Pulmonary artery endothelial cell (primary cell): ENCODE measurements at places on chromosomes 2 and 18.

GRCh38 chr18:48943333-48943732 is 7.4 kb downstream of the SMAD7 start:
- DNase-seq, result no peak

GRCh38 chr18:8767340-8767739 is 62.0 kb downstream of the MTCL1 start:
- DNase-seq, result no peak

- DNase-seq, result no peak
Observed at GRCh38 chr2:42064417-42064942, 16.7 kb downstream of the PKDCC start.

- no peak for DNase-seq
Observed at GRCh38 chr2:68762100-68762499, 27.5 kb downstream of the ARHGAP25 start.

- DNase-seq, result no peak
Observed at GRCh38 chr18:2906704-2907549, 60.1 kb downstream of the EMILIN2 start.

- DNase-seq, result no peak
Observed at GRCh38 chr2:11410101-11410500, 55.9 kb downstream of the E2F6 start.

DNA sequence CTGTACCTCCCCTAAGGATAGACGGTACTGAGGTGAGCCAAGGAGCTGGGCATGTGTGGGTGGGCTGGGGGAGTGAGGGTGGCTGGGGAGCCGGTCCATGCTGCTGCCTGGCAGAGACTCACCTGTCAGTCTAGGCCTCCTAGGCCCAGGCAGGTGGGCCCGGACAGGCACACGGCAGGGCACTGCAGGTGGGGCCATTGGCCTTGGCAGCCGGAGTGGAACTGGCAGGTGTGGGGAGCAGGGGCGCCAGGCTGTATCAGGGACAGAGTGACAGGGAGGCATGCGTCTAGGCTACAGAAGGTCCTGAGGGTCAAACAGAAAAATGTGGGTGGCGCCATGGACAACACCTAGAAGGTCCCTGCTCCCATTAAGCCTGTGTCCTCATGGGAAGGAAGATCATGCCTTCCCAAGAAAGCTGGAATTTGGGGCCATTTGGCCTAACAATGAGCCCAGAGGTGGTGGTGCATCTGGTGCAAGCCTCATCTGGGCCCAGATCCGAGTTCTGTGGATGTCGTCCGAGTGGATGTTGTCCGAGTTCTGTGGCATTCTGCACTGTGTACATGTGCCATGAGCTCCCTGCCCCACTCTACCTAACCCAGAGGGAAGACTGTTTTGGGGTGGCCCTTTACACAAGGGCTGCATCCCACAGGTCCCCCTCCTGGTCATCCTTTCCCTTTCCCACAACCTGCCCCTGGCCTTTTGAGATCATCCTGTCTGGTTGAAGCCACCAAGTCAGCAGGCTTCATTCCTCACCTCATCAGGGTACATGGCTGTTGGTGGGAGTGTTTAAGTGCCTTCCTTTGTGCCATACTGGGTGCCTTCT is 249.7 kb downstream of the GLI2 start:
- no peak for DNase-seq

DNA sequence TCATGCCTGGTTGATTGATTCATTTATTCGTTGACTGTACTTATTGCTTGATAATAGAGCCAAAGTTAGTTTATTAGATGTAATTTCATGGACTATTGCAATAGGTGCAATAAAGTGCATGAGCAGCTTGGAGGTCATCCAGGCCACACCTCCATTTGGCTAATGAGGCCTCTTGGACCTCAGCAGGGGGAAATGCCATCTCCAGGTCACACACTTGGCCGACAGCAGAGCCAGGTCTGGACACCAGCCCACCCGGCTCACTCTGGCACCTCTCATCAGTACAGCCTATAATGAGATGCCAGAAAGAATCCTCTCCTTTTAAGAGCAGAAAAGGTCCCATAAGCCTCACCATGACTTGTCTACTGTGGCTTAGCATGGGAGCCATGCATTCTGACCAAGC is 71.2 kb upstream of the AFF3 start:
- no peak for DNase-seq

- no peak for DNase-seq
Observed at GRCh38 chr2:159807183-159808031, 9.4 kb upstream of the CD302 start.

DNA sequence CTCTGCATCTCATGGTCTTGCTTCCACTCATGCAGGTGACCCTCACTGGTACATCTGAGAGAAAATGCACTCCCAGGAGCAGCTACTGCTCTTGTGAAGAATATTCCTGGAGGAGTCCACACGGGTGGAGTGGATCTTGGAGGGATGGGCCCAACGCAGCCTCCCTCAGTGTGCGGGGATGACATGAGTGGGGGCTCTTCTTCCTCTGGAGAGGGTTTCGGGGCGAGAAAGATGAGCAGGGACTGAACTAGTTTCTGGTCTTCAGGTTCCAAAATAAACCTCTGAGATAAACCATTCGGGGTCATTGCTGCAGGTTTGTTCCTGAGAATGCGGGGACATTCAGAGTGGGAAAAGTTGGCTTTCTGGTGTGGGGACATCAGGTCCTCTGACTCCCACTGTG is 39.1 kb downstream of the COPS8 start:
- DNase-seq, result no peak

DNA sequence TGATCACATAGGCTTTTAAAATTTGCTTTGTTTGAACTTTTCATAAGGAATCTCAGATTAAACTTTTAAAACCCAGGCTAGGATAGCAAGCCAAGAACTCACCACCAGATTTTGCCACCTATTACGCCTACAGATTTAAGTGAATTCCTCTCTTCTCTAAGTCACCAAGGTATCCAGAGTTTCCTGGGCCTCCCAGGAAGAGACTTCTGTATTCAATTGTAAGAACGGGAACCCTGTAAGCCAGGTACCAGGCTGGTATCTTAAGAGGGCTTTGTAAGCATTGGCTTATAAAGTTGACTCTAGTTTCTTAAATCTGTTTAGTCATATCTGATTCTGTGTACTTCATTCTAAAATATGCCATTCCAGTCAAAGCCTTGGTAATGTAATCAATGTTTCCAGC is 285.1 kb downstream of the MBD5 start:
- no peak for DNase-seq

DNA sequence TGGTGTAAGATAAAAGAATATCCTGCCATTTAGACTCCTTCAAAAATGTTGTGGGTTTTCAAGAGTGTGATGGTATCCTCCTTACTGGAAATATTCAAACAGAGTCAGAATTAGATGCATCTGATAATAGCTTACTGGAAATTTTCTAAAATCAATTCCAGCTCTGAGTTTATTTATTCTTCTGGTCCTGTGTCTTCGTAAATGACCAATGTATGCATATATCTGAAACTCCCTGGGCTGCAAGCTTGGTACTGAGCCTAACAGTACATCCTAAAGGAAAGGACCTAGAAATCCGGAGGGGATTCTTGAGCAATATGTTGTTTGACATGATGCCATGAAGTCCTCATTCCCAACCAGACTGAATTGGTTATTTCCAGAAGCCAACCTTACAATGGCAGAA is 130.4 kb downstream of the KCNE4 start:
- no peak for DNase-seq

DNA sequence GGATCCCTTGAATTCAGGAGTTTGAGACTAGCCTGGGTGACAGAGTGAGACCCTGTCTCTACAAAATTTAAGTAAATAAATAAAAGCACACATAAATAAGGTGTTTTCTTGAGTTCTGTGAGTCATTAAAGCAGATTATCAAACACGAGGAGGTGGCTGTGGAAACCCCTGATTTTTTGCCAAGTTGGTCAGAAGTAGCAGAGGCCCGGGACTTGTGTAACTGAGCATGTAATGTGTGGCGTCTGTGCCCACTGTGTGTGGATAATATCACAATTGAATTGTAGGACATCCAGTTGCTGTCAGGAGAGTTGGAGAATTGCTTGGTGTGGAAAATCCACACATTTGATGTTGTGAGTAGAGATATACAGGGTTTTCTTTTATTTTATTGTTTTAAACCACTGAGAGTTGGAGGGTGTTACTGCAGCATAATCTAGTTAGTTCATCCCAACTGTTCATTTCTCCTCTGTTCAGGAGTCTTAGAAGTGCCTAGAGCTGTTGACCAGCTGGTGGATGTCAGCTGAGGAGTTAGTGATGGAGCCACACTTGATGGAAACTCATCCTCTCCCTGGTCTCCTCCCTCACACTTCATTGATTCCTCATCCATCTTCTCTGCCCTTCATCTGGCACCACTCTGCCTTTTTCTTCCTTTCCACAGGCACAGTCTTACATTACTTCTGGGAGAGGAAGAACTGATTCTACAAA is 45.9 kb upstream of the RHOB start:
- DNase-seq, result no peak

DNA sequence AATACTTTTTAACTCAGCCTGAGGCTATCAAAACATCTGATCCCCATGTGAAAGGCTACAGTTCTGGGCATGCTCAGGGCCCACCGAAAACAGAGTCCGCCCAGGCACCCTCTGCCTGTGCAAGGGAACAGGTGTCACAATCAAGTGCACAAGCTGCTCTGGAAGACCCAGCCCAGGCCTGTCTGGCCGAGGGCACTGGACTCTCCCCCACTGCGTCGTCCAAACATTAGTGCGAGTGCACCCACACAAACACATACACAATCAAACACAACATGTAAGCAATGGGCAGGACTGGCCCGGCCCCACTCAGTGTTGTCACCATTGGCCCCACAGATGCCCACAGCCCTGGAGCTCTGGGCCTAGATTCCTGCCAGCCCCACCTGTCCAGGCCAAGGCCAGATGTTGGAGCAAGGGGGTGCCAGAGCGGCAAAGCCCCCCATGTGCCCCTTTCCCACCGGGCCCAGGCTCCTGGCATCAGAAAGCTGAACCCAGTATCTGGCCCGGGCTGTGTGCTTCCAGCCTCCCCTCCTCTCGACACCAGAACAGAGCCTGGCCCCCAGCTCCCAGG is 617 bp upstream of the ALPG start:
- DNase-seq, result no peak

- DNase-seq, result no peak
Observed at GRCh38 chr2:226813148-226813701, 13.6 kb upstream of the IRS1 start.

- DNase-seq, result no peak
Observed at GRCh38 chr2:24478243-24478642, 12.8 kb upstream of the NCOA1 start.

- DNase-seq, result no peak
Observed at GRCh38 chr2:139083121-139083520, 302.9 kb upstream of the NXPH2 start.

DNA sequence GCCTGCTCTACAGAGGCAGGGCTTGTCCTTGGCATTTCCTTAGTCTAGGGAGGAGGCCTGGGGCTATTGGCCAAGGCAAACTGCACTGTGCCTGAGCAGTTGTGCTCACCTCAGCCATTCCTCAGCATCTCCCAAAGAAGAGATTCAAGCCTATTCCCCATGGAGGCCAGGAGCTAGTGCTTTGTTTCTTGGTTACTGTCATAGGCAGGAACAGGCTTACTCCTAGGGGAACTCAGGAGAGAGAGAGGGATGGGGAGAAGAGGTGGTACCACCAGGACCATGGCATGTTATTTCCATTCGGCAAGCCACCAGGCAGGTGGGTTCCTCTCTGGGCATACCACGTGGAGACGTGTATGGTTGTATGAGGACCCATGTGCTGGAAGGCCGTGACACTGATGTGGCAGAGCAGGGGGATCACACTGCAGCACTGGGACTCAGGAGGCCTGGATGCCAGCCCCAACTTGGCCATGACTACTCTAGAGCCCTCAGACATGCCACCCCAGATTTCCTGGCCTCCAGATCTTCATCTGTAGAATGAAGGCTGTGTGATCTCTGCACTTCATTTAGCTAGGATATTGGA is 233.7 kb downstream of the LOXHD1 start:
- no peak for DNase-seq

DNA sequence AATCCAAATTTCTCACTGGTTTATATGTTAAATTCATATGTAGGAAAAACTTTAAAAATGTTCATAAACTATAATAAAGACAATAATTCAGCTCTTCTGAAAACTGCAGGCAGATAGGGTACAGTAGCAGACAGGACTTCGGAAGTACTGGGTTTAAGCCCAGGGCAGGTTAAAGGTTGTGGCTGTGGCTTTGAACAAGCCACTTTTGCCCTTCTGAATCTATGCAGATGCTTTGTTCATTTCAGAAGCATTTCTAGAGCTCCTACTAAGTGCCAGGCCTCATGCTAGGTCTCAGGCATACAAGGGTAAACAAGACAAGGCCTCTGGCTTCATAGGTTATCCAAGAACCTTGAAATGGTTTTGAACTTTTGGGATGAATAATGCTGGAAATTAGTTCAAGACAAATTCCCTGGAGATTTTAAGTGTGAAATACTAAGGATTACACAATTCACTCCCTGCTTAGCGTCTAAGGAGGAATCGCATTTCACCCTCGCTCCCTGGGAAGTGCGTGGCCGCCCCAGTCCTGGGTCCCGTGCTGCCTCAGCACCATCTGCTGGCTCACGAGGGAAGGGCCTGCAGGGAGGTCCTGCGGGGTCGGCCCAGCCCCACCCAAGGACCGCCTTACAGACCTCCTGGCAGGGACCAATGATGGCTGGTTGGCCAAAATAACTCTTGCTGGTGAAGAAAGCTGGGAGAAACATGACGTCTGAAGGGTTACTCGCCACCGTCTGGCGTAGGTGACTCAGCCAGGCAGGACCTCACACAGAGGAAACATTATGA is 67.7 kb upstream of the L3MBTL4 start:
- no peak for DNase-seq

GRCh38 chr2:73386894-73387636 is 1.4 kb downstream of the ALMS1 start:
- no peak for DNase-seq

- no peak for DNase-seq
Observed at GRCh38 chr2:57859755-57860154, 186.9 kb upstream of the VRK2 start.

DNA sequence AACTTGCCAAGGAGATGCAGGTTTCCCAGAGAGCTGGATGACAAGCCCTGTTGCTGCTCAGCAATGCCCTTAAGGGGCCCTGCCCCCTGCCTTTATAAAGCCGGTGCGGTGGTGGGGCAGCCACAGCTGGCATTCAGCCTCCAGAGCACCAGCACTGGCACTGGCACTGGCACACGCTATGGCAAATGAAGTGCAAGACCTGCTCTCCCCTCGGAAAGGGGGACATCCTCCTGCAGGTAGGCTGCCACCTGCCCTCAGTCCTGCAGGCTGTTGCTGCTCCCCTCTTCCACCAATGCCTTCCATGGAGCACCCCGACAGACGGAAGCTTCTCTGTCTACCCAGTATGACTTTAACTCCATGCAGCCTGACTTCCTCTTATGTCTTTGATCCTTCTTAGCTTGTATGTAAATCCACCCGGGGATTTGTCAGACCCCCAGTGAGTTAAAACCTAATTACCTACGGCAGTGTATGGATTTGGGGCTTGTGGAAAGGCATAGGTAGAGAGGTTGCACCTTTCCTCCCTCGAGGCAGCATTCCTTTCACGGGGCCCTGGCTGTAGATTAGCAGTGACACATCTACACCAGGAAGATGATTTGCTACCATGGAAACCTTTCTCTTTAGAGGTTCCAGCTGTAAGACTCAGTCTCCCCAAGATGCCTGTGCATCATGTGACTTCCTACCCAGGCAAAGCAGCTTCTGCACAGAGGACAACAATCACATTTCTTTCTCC is at the start of gene DAPL1:
DAPL1 (plus strand) TSS at position 123 of the 730 bp plus-strand sequence; CDS start at position 179, 56 bp downstream.
- no peak for DNase-seq
